ENCODE measurements at places on chromosomes 1 and 21.

- no peak for DNase-seq
Measured at GRCh38 chr1:18641005-18641941, 10.6 kb downstream of the PAX7 start.

- DNase-seq = no peak
Measured at GRCh38 chr1:243968413-243968812, 82.7 kb upstream of the ZBTB18 start.

GRCh38 chr1:7868070-7868780, 15.4 kb upstream of the UTS2 start:
- DNase-seq = no peak

DNA sequence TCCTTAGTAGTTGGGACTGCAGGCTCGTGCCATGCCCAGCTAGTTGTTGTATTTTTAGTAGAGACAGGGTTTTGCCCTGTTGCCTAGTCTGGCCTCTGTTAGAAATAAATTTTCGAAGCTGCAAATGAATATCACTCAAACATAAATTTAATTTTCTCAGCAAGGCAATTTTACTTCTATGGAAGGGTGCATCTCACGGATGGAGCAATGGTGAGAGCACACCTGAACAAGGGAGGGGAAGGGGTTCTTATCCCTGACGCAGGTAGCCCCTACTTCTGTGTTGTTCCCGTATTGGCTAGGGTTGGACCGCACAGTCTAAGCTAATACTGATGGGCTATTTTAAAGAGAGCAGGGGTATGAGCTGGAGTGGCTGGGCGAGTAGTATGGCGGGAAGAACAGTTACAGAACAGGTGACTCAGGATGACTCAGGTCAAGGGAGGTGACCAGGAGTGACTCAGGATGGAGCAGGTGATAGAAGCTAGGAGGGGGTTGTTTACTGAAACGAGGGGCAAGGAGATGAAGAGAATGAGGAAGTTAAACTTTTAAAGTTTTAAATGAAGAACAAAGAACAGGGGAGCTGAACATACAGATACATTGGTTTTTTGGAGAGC, 7.5 kb downstream of the MDM4 start:
- DNase-seq = no peak

GRCh38 chr21:34077888-34078287, 4.5 kb downstream of the MRPS6 start:
- no peak for DNase-seq

DNA sequence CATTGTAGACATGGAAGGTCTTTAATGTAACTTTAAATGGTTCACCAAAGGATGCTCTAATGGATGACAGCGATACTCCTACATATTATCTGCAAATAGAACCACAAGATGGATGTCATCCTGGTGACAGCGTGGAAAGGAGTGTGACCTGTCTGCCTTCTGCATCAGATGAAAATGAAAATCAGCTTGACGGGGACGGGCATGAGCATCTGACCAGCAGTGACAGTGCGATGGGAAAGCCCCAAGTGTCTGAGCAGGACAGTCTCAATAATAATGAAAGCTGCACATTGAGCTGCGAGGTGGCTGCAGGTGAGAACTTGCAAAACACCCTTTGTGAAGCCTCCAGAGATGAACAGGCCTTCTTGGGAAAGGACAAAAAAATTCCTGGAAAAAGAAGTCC, 25.2 kb downstream of the CNST start:
- no peak for DNase-seq

GRCh38 chr1:100299521-100300222, 33.7 kb downstream of the RTCA start:
- no peak for DNase-seq

DNA sequence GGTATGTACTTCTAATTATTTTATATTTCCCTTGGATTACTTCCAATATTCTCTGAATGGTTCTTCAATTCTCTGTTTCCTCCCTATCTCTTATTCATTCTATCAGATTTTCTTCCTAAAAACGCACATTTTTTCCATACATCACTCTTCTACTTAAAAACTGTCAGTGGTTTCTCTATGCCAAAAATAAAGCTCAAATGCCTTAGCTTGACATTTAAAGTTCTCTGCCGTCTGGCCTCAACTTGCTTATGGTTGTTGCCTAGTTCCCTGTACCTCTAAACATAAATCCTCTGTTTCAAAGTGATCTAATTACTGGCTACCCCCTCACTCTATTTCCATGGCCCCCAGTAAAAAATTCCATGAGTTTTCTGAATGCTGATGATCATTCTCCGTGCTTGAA, 671.0 kb upstream of the ADGRL2 start:
- DNase-seq = no peak

DNA sequence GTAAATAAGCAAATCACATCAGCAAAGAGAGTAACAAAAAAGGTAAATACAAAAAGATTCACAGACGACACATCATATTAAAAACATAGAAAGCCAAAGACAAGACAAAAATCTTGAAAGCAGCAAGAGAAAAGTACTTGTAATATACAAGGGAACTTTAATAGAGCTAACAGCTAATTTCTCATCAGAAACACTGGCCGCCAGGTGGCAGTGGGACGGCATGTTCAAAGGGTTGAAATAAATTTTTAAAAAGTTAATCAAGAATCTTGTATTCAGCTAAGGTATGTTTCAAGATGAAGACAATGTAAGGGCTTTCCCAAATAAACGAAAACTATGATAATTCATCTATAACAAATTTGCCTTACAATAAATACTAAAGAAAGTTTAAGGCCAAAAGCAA, 358.1 kb downstream of the LRRIQ3 start:
- no peak for DNase-seq

DNA sequence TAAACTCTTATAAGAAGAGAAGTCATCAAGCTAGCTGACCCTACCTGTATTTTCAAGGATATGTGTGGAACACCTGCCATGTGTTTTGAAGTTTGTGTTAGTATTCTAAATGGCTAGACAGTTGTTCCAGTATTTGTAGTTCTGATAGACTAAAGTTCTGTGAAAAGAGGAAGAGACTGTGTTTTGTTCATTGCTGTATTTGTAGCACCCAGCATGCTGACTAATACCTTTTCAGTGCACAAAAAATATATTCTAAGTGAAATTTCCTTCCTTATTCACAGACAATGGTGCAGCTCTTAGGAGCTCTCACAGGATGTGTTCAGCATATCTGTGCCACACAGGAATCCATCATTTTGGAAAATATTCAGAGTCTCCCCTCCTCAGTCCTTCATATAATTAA, 8.2 kb upstream of the METTL18 start:
- DNase-seq = no peak

- DNase-seq = no peak
Measured at GRCh38 chr1:241079047-241079446, 278.0 kb downstream of the RGS7 start.

DNA sequence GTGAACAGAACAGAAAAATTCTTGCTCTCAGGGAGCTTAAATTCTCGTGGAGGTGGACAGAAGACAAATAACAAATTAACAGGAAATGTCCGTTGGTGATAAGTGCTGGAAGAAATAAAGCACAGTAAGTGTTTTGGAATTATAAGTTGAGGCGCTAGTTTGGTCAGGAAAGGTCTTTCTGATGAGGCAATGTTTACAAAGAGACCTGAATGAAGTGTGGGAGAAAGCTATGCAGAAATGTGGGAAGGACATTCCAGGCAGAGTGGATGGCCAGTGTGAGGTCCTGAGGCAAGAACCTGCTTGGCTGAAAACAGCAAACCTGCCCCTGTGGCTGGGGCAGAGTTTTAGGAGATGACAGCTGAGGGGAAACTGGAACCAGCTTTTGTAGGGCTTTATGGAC, 23.3 kb downstream of the NGF start:
- no peak for DNase-seq

- no peak for DNase-seq
Measured at GRCh38 chr1:245791410-245792312, 636.9 kb downstream of the KIF26B start.

- DNase-seq = no peak
Measured at GRCh38 chr1:208219659-208220282, 24.4 kb downstream of the PLXNA2 start.

- no peak for DNase-seq
Measured at GRCh38 chr1:3727042-3727824, 25.0 kb upstream of the CCDC27 start.

- DNase-seq = no peak
Measured at GRCh38 chr1:216554934-216555333, 131.7 kb upstream of the USH2A start.

- DNase-seq = no peak
Measured at GRCh38 chr1:33314416-33314815, 6.5 kb downstream of the A3GALT2 start.

DNA sequence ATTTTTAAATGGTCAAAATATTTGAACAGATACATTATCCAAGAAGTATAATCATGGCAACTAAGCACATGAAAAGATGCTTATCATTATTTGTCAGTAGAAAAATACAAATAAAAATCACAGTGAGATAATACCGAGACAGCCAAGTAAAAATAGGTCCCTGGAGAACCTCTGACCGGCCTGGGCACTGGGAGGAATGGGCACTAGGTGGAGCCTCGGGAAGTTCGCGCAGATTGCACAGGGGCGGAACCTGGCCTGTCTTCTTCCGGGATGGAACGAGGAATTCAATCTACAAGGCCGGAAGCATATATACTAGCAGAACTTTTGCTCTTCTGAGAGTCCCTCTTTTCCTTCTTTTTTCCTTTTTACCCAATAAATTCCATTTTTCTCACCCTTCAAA, 148.5 kb upstream of the CHRM3 start:
- no peak for DNase-seq

GRCh38 chr1:182600745-182601415, 3.3 kb downstream of the RGS16 start:
- no peak for DNase-seq

DNA sequence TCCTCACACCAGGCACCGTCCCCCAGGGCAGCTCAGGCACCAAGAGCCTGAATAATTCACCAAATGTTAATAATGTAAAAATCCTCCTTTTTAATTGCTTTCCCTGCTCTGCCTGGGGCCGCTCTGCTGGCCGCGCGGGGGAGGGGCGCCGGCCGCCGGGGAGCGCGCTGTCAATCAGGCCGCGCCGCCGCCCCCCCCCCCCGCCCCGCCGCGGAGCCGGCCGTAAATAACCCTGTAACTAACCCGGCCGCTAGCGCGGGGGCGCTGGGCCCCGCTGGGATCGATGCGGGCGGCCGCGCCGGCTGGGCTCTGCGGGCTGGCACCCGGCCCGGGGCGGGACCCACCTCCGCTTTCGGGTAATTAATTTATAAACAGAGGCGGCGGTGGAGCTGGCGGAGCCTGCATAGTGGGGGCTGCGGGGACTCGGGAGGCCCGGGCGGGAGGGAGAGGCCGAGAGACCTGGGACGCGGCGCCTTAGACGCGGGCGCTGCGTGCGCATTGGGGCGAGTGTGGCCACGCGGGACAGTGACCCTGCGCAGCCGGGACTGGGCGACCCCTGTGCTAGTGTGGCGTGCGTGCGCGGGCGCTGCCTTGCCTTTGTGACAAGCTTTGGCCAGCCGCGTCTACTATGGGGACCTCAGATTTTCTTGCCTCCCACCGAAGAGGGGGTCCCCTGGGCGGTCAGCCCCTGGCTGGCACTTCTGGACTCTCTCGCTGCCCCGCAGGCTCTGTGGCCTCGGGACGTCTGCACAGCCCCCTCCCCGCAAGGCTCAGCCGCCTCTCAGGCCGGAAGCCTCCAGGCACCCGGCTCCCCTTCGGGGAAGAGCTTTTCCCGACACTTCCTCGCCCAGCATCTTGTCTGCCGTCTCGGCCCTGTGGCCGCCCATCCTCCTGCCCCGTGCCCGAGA, 16.6 kb downstream of the SAMD11 start:
- DNase-seq = no peak

GRCh38 chr1:230350208-230350921, 75.8 kb downstream of the PGBD5 start:
- no peak for DNase-seq

DNA sequence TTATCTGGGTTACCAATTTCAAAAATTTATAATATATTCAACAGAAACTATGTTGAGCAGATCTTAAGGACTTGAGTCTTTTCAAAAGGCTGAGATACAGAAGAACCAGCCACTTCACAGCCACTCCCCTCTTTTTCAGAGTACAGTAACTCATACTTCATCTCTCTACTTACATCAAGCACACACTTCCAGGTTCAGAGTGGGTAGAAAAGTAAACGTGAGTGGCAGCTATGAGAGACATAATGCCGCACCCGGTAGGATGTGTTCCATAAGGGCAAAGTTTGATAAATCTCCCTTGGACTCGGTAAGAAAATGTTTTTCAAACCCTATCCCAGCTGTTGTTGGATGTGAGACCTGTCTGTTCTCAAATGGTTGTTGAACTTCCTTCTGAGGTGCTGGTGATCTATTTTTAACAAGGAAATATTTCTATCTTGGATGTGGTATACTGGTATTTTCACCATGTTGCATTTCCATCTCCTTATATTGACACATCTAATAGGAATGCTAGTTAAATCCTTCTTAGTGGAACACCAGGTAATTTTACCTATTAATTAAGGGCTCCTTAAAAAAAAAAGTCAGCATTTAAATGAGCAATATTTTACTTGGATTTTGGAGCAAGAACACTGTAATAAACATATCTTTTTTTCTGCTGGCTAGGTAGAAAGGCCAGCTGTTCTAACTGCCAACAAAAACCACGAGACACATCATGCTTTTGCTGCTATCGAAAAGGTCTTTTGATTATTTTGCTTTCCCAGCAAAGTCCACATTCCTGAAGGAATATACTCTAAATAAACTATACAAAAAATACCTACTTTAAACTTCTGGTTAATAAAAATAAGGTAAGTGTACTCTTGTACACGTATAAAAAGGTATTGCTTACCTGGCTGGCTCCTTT, 28.2 kb downstream of the CNN3 start:
- DNase-seq = no peak

GRCh38 chr1:9399510-9400424, 107.1 kb downstream of the SPSB1 start:
- DNase-seq = no peak

- DNase-seq = no peak
Measured at GRCh38 chr1:147669469-147670318, 630 bp downstream of the ACP6 start.

- DNase-seq = no peak
Measured at GRCh38 chr1:51236531-51237350, 668 bp downstream of the RNF11 start.

DNA sequence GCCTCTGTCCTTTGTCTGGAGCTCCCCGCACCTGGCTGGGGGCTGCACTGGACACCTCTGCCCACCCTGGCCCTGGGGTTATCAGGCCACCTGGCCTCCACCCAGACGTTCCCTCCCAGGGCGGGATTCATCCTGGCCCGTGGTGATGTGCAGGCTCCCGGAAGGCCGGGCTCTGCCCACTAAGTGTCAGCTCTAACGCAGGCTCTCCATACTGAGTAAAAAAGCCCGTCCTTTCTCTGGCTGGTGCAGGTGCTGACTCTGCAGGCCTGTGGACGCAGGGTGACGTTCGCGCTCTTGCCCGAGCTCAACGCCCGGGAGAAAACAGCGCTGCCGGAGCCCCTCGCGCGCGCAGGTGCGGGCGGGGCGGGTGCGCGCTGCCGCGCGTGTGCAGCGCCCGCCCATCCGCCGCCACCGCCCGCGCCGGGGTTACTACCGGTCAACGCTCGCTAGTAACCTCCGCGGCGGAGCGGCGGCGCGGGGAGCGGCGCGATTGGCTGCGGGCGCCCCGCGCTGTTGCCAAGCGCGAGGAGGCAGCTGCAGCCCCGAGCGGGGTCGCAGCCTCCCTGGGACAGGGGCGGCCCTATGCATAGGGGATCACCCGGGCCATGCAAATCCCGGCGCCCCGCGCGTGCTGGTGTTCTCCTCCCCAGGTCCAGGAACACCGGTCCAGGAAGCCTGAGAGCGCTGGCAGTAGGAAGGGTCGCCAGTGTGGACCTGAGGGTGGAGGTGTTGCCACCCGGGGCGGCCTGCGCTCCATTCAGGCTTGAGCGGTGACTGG, 15.7 kb downstream of the ABCG1 start:
- DNase-seq = no peak

Data from HS-5 (cell line).